HuH-7.5 (cell line): ENCODE measurements at places on chromosomes 1 and 21.

GRCh38 chr21:38249696-38250278 is 7.0 kb upstream of the KCNJ15 start:
- DNase-seq, result no peak

- DNase-seq, result no peak
Measured at GRCh38 chr1:32091591-32091990, 16.3 kb upstream of the KPNA6 start.

GRCh38 chr1:218166268-218166945 is 118.7 kb upstream of the RRP15 start:
- no peak for DNase-seq

- DNase-seq, result no peak
Measured at GRCh38 chr1:44103270-44104131, 15.1 kb upstream of the KLF17 start.

DNA sequence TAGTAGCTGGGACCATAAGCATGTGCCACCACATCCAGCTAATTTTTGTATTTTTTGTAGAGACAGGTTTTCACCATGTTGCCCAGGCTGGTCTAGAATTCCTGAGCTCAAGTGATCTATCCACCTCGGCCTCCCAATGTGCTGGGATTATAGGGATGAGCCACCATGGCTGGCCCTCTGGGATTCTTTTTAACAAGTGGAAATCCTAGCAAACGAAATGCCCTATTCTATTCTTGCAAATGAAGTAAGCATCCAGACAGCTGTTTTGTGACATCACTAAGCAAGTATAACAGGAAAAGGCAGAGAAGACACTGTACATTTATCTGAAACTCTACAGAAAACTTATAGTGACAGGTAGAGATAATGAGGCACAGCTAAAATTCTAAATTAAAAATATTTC is 86.4 kb downstream of the DDAH1 start:
- no peak for DNase-seq

- no peak for DNase-seq
Measured at GRCh38 chr1:115029526-115029925, at the start of gene TSHB. TSHB (plus strand) TSS chr1:115029826; CDS start chr1:115033363, 3,537 bp downstream.

- DNase-seq, result no peak
Measured at GRCh38 chr1:112389689-112390088, 6.3 kb upstream of the CTTNBP2NL start.

DNA sequence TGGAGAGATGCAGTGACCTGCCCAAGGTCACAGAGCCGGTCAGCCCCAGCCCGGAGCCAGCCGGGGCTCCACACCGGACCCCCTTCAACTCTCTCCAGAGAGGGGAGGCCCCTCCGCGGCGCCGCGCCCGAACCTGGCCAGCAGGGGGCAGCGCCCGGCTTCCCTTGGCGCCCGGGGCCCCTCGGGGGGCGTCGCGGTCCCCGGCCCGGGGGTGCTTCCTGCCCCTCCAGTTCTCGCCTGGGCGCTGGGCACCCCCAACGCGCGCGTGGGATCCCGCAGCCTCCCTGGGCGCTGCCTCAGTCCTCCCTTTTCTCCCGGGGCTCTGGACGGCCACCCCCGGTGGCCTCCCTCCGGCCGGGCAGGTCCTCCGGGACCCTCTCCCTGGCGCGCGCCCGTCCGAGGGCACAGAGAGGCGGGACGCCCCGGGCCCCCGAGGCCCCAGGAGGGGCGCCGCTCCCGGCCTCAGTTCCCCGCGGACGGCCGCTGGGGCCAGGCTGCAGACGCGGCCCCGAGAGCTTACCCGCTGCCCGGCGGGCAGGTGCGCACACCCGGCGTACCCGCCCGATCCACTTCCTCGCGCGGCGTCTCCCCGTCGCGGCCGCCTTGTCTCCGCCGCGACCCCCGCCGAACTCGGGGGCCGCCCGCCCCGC is 406 bp downstream of the HTR1D start:
- DNase-seq, result peak; percentile 62

GRCh38 chr21:39184050-39184980 is 1.1 kb upstream of the PSMG1 start:
- DNase-seq, result no peak
